ENCODE measurements at places on chromosomes 6 and 20.

DNA sequence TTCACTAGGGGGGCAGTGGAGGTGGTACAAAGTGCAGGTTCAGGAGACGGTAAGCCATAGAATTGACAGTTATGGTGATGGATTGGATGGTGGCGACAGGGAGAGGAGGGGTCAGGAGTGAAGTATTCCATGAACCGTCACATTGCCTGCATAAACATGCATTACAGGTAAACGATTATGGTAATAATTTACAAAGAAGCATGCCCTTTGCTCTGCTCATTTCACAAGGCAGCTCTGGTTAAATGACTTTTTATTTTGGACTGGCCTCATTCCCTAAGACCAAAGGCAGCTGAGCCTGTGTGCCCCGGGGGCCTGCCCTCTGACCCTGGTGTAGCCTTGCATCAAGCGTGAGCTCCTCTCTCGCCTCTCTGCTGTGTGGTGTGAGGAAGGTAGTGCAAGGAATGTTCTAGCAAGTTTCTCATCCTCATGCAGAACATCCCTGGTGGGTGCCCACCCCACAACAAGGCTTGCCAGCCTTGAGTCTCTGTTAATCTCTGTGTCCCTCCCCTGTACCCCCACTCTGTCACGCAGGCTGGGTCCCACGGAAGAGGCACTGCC, 59.0 kb downstream of the PPP1R14C start:
- DNase-seq, result no peak

GRCh38 chr20:48697845-48698491, 129.8 kb downstream of the PREX1 start:
- no peak for DNase-seq

GRCh38 chr20:44166008-44166407, 21.0 kb downstream of the JPH2 start:
- DNase-seq, result no peak

DNA sequence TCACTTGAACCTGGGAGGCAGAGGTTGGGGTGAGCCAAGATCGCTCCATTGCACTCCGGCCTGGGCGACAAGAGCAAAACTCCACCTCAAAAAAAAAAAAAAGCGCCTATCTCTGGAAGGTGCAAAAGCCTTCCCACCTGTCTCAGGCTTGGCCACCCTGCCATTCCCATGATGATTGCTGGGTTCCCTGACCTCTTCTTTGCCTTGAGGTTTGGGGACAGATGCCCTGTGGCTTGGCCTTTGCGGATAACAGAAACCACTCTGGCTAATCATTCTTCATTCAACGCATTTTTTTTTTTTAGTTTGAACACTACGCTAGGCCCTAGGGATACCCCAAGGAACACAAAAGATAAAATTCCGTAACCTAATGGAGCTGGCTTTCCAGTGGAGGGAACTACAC, 6.8 kb upstream of the HMGA1 start:
- DNase-seq, result no peak

- DNase-seq, result peak; percentile 76
Measured at GRCh38 chr6:158057213-158057987, 75.7 kb downstream of the SYNJ2 start.

GRCh38 chr6:45801471-45802289, 214.0 kb downstream of the CLIC5 start:
- DNase-seq, result peak; percentile 79

DNA sequence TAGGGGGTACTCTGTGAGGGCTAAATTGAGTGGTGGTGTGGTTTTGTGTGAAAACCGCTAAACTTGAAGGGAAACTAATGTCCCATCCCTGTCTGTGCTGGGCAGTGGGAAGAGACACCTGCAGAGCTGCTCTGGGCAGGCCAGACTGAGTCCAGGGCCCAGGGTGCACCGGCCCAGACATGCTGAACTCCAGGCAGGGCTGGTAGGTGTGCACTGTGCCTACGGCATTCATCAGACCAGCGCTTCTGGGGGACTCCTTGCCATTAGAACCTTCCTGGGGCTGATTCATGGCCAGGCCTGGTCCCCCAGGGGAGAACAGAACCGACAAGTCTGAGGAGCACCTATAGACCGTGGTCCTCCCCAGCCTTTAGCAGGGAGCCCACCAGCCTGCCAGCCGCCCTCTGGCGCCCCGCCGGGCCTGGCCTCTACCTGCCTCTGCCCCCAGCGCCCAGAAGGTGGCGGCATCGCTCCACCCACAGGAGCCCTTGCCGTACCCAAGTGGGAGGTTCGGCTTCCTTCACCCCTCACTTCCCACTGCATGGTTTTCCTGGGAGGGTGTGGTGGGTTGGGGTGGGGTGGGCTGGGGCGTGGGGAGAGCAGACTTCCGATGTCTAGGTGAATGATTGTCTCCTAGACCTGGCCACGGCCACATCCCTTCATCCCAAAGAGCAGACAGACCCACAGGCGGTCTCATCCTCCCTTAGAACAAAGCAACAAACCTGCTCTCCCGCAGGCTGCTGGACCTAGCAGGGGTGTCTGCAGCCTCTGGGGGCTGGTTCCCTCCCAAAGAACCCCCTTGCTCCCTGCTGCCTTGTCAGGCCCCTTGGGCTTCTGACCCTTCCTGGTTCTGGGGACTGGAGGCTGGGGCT, 15.5 kb downstream of the CCDC167 start:
- peak; percentile 81 for DNase-seq

GRCh38 chr20:47127999-47128398, 228.5 kb downstream of the ZMYND8 start:
- DNase-seq, result no peak

DNA sequence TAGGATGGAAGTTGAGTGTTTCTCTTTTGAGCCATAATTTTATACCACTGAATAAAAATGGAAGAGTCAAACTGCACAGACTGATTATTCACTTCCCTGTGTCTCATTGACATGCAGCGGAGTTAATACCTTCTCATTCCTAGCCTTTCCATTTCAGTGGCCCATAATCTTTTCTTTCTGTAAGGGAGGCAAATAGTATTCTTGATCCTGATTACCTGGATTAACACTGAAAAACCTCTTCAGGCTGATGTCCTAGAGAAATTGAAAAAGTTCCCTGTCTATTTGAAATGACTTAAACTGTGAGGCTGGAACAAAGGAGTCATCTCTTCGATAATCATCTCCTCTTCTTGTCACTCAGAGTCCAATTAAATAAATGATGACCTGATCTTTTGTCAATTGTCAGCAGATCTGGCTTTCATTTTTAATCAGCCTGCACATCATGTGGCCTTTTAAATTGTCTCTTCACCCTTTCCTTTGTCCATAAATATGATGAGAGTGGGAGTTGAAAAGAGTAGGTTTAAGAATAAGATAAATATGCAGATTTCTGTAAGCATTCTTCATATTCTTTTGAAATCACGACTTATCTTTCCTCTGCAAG, 713.0 kb downstream of the EPM2A start:
- no peak for DNase-seq

- DNase-seq, result no peak
Measured at GRCh38 chr6:3232017-3232945, 4.8 kb upstream of the TUBB2B start.

DNA sequence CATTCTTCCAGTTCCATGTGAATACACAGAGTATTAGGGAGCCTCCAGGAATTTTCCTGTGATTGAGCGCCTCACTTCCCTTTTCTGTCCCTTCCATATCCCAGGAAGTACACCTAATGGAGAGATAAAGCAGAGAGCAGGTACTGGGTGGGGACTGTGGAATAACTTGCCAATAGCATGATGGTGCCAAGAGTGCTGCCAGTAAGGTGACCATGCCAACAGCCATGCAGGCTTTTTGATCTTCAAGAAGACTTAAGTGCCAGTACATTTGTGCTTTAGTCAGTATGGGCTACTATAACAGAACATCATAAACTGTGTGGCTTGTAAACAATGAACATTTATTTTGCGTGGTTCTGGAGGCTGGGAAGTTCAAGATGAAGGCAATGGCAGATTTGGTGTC, 160.2 kb upstream of the RIMS1 start:
- DNase-seq, result no peak

GRCh38 chr6:3341467-3341866, 82.7 kb downstream of the PSMG4 start:
- DNase-seq, result no peak

DNA sequence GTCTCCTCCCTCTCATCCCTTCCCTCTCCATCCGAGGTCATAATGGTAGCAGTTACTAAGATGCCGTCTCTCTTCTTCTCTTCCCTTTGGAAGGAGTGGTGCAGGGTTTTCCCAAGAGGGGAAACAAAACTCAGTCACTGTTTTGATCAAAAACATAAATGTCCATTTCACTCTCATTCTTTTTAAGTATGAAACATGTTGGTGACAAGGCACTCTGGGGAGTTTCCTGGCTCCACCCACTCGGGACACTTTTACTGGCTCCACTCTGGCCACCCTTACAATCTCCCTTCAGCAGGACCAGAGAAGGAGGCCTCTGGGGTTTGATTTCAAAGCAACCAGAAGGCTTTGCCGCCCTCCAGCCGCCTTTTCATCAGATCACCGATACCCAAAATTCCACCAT, 57.0 kb downstream of the FGD2 start:
- DNase-seq, result no peak

DNA sequence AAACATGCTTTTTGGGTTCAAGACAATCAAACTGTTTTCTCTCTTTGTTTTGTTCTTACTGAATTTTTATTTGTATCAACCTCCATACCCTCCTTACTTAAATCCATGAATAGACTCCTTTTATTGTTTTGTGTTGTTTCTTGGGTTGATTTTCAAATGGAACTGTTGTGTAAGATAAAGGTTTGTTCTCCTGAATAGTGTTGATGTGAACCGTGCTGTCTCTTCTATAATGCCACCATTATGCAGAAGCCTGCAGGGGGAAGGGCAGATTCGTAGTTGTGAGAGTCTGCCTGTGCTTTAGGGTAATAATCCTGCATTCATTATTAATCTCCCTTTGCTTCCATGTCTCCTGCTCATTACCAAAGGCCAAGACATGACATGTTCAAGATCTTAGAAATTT, 105.9 kb downstream of the CDKAL1 start:
- DNase-seq, result no peak

- no peak for DNase-seq
Measured at GRCh38 chr6:25296217-25296905, 17.2 kb downstream of the CARMIL1 start.

GRCh38 chr20:33812152-33812849, 1.2 kb downstream of the CHMP4B start:
- DNase-seq, result peak; percentile 57

- DNase-seq, result peak; percentile 40
Measured at GRCh38 chr20:20368418-20369249, 730 bp downstream of the INSM1 start.

GRCh38 chr6:143040018-143040417, 20.7 kb upstream of the AIG1 start:
- no peak for DNase-seq

DNA sequence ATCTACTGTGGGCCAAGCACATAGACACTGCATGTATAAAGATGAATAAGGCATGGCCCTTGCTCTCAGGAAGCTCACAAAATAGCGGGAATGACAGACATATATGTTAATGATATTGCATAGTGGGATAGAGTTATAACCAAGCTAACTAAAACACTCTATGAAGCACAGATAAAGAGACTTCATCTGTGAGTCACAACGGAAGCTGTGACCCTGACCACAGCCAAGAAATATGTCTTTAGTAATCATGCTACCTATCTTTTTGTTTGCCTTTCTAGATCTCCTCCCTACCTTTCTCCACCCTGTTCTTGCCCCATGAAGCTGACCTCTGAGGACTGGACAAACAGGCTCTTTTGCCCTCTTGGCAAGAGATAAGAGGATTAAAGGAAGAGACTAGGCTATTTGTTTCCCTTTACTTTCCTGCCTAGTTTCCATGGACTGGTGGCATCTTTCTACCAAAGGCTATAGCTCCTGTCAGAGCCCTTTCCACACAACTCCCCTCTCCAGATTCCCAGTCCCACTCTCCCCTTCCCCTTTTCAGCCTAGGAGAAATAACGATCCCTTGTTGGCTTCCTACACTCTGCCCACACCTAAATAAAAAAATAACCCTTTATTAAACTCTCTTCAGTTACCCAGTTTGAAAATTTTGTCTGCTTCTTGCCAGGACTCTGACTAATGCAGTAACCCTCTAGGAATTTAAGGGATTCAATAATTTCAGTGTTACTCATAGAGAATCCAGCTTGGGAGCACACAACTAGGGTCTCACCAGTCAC, 504.9 kb upstream of the MARCKS start:
- no peak for DNase-seq

DNA sequence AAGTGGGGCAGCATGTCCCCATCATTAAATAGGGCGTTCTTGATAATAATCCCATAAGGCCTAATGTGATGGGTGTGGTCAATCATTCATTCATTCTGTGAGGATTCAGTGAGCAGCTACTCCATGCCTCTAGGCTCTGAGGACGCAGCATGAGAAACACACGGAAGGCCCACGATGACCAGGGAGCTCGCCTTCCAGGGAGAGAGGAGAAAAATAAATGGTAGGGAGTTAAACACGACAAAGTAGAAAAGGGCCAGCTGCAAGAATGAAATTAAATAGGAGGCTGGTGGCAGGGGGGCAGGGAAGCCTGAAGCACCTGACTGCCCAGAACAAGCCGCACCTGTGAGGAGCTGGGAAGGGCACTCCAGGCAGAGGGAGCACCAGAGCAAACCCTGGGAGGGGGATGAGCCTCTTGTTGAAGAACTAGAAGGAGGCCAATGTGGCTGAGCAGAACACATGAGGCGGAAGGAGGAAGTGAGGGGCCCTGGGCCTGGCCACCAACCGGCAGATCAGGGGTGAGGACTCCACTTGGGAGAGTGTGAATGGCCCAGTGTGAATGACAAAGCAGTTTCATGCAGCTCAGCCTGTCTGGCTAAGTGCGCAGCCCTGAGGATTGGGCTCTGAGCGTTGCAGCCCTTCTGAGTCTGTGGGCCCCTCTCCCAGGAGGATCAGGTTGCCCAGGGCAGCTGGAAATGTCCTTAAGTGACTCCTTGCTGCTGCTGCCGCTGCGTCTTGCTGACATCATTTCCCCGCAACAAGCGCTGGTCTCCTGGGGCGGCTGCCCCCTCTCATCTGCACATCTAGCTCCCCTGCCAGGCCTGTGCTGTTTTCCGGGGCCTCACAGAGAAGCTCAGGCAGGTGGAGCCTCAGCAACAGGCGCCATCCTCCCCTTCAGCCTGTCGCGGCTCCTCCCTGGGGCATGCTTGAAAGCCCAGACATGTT, 99.9 kb downstream of the CDH26 start:
- DNase-seq, result peak; percentile 40

DNA sequence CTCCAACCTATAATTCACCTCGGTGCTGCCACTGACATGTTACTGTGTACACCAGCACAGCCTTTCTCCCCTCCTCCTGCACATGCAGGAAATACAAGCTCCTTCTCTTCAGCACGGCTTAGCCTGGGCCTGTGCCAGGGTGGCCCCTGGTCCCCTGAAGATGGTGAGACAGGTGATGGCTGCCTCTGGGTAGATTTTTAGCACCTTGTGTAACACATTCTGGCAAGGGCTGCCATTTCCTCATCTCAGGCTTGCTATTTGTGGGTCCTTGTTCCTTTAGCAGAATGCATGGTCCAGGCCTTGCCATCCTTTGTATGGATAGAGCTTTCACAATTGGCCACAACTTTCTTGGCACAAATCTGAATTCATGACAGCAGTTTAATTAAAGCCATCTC, 151.3 kb downstream of the CDC5L start:
- DNase-seq, result no peak

DNA sequence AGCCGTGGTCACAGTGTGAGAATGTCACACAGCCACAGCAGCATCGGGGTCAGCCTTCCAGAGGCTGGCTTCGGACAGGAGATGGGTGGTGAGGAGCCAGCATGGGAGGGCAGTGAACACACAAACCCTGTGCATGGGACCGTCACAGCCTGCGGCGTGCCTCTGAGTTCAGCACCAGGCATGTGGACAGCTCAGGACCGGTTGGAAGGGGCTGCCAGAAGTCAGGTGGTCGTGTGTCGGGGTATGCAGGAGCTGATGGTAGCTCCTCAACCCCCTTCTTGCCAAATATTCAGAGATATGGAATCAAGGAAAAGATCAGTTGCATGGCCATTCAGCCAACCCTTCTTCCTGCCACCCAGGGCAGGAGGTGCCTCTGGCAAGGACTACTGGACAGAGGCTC, 28.2 kb downstream of the MYT1 start:
- no peak for DNase-seq

Data from activated CD4-positive, alpha-beta T cell treated with anti-CD3 and anti-CD28 coated beads for 48 hours (primary cell).